GM04504 (cell line): ENCODE measurements at places on chromosomes 3 and 15.
A peak's percentile ranks its signal among the peaks of the same experiment; 100 is the strongest.

- DNase-seq: no peak
These were observed 23.1 kb upstream of the GOLGA8B start for GRCh38 chr15:34606545-34606944.

GRCh38 chr3:196423044-196423781, 9.0 kb downstream of the UBXN7 start:
- no peak for DNase-seq

- peak; percentile 37 for DNase-seq
These were observed 191.5 kb upstream of the DPH6 start for GRCh38 chr15:35737441-35737840.

DNA sequence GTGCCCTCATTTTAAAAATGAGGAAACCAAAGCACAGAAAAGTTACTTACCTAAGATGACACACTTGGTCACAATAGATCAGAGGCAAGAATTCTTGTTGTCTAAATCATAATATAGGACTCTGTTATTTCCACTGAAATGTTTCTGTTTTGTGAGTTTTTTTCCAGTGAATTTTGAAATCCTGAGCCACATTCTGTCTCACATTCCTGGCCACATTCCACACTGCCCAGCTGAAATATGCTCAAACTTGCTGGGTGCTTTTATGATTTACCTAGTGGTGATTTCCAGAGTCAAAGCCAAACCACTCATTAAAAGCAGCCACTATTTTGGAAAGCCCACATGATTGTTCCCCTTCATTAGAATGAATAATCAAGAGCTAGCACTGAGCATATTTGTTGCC, 82.3 kb upstream of the NPHP3 start:
- peak; percentile 9 for DNase-seq

DNA sequence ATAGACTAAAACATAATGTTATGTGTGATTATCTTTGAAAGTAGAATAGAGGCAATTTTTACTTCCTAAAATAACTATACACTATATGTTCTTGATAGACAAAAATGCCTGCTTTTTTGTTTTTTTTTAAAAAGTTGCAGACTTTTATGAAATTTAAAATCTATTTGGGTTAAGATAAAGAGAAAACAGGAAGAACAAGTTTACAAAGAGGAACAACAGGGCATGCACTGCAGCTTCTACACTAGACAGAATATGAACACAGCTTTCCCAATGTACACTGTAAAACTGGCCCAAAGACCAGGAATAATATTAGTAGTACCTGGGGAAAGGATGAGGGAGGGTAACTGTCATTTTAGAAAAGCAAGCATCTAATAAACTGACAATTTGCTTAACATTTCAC, 53.7 kb downstream of the NR1I2 start:
- no peak for DNase-seq

DNA sequence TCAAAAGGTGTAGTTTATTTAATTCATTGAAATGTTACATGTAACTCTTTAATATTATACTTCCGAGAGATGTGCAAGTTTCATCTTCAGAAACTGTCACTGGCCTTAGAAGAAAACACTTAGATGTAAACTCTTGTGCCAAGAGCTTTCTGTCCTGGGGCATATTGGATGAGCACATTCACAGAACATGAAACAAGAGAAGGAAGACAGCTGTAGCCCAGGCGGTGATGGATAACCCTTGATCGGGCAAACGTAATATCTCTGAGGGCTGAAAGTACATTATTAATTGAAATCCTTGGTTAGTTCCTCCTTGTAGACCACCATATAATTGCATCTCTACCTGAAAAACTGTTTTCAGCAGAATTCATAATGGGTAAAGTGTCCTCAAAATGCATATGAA, 67.4 kb downstream of the MECOM start:
- DNase-seq: no peak

DNA sequence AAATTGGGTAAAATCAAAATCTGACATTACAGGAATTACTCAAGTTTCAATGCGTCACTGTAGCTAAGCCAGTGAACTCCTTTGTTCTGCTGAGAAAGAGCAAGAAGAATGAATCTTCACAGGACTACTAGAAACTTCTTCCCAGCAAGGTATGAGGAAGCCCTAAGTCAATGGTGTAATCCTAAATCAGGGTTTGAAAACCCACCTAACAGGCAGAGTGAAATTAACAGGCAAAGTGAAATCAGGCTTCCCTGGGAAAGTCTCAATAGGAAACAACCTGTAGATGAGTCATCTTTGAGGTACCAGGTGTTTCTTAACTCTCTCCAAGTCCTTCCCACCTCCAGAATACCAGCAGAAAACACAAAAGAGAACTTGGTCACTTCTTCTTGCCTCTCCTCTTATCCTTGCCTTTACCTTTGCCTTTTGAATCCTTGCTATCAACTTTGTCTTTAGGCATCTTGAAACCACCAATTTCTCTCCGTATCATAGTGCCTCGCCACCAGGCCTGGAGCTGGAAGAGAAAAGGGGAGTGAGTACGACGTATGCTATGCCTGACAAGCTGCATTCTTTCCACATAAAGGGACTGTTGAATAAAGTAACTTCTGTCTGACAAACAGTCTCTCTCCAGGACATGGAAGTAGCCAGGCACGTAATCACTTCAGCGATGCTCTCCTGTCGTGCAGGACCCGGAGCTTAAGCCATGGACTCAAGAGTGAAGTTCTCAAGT, 60.6 kb upstream of the RPL35A start:
- DNase-seq: no peak
